ENCODE measurements at places on chromosomes 12 and 14.

DNA sequence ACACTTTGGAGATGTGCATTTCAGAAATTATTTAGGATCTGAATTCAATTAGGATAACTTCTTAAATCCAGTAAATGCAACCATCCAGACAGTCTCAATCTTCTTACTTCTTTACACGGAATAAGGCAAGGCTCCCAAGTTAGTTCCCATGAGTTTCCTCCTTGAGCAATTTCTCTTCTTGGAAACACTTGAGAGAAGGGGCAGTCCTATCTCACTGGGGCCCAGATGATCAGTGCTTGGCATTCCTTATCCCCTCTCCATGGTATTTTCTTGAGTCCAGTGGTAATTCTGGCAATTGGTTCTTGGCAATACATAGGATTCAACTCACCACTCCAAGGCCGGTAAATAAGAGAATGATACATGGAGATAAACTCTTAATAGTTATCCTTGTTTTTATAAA lies 87.1 kb upstream of the PTHLH start:
- DNase-seq = no peak

DNA sequence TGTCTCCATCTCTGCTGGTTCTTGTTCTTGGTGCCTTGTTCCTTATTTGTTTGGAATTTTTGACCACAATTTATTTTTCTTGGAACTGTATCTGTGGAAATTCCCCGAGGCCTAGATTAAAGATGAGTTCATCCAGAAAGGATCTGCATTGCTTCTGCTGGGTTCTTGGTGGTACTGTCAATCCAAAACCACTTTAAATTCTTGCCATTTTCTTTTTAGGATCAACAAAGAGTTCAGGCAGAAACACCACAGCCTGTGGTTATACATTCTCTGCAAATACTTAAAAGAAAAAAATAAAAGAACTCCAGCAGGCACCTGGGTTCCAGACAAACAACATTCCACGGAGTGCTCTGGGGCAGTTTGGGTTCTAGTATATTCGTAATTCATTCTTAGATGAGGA lies 6.0 kb upstream of the VAMP1 start:
- peak; percentile 68 for DNase-seq

DNA sequence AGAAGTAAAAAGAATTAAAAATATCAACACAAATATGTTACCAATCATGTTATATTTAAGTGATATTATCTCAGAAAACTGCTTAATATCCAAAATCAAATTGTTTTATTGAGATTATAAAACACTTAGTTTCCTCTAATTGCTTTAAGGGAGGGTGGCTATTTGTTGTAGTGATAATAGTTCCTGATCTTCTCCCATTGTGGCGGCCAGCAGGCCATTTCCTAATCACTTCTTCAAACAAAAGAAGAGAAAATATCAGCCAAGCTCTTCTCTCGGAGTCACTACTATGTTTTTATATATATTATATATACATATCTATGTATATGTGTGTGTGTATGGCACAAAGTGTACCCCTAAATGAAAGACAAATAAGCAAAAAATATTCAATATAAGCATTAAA lies 31.5 kb downstream of the ERO1A start:
- no peak for DNase-seq

- DNase-seq = no peak
Observed at GRCh38 chr14:97248973-97249372, 451.8 kb downstream of the VRK1 start.

GRCh38 chr12:114662512-114663177 lies 21.3 kb downstream of the TBX3 start:
- DNase-seq = no peak

DNA sequence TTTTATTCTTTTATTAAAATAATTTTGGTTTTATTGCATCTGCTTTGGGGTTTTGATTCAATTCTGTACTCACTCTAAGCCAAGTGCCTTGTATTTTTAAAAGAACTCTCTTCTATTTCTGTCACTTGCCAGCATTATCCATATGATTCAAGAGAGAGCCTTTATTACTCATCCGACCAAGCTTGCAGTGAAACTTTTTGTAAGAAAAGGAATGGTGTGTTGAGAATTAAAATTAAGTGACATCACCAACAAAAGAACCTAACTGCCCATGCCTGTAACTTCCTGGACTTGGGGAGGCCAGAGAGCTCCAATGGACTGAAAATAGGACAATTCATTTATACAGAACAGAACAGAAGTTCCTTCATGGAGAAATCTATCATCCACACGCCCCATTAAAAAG lies 52.1 kb downstream of the GALNT4 start:
- DNase-seq = no peak

DNA sequence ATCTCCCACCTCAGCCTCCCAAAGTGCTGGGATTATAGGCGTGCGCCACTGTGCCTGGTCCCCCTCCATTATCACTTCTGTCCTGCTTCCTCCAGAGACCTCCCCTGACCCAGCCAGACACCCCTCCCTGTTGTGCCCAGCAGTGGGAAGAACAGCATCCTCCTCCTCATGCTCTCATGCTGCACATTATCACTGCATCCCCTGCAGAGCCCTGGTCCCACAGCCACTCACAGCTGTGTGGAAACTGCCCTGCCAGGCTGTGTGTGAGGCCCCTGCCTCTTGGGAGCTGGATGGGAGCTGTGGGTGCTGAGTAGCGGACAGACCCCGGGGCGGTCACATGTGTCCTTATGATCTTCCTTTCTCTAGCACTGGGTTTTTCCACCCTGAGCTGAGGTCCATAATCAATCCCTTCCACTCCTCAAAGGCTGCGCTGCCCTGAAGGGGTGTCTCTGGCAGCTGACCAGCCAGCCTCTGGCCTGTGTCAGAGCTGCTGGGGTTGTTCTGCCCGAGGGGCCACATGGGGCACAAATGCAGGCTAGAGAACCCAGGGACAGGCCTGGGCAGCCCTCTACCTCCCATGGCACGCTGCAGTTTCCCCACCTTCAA lies 9.2 kb downstream of the HIP1R start:
- DNase-seq = no peak

DNA sequence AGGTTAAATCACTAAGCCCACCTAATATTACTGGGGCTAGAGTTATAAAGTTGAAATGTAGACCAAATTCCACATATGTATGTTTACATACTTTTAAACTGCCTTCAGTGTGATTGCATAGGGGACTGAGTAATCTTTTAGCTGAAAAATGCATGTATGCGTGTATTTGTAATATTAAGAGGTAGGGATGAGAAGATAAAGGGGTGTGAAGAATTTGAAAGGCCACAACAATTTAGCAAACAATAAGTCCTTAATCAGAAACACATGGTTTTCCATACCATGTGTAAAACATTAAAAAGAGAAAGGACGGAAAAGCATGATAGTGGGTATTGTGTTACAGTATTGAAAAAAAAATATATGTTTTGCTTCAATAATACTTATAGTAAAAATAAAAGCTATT lies 919.9 kb upstream of the FLRT2 start:
- DNase-seq = no peak

GRCh38 chr12:6871052-6871957 lies 1.8 kb downstream of the SPSB2 start:
- no peak for DNase-seq

Measured in GM04503 (cell line).